ENCODE measurements at places on chromosomes 12 and 14.
A peak's percentile ranks its signal among the peaks of the same experiment; 100 is the strongest.

DNA sequence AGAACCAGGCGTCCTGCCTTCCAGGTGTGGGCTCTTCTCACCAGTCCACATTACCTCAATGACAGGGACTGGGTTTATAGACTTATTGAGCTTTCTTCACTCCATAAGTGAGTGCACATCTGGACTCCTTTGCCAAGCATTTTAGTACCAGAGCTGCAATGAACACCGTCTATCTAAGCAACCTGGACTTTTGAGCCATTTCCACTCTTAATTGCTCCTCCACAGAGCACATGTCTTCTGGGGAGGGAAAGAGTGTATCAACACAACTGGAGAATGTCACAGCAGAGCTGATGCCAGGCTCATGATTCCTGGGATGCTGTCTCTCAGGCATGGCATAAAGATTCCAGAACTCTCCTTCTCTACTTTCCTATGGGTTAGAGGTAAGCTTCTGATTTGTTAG is 43.0 kb upstream of the BDKRB2 start:
- DNase-seq = no peak

DNA sequence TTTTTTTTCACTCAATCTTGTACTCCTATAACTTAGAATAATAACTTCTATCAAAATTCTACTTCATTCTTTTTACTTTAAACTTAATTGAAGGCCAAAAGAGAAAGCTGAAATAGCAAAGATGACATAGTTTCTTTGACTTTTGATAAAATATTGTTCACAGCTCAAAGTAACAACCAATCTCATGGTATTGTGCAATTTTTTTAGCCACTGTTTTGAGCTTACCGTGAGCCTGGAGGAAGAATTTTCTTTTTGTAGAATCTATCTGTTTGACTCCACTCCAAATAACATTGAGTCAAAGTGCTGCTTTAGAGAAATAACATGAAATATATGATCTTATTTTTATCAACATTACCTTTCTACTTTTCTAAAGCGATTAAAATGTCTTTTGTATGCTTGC is 903.9 kb upstream of the FOXG1 start:
- no peak for DNase-seq

DNA sequence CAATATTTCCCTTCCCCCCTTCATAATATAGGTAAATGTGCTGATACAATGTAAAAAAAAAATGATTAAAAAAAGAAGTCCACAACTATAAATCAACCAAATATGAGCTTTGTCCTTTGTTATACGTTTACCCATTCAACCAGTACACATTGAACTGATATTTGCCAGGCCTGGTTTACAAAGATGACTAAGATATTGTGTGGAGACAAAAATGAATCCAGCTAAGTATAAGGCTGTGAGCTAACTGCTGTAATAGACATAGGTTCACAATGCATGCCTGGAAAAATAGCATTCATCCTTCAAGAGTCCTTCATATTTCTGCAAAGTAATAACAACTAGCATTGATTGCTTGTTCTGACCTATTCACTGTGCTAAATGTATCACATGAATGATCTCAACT is 6.9 kb downstream of the C12orf56 start:
- no peak for DNase-seq

- no peak for DNase-seq
Measured at GRCh38 chr14:75645056-75645455, 15.6 kb downstream of the ERG28 start.

DNA sequence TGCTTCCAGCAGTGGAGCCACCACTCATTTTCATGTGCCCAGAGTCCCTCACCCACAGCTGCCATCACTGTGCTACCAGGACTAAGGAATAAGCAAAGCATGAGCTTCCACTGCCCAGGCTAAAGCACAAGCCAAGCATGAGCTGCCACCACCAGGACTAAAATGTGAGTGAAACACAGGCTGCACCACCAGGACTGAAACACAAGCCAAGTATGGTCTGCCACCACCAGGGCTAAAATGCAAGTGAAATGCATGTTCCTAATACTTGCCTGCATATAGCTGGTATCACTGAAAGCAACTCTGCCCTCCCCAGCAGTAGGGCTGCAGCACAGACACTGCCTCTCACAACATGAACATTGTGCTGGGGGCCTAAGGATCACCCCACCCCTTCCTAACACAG is 30.0 kb downstream of the CEP83 start:
- DNase-seq = no peak

DNA sequence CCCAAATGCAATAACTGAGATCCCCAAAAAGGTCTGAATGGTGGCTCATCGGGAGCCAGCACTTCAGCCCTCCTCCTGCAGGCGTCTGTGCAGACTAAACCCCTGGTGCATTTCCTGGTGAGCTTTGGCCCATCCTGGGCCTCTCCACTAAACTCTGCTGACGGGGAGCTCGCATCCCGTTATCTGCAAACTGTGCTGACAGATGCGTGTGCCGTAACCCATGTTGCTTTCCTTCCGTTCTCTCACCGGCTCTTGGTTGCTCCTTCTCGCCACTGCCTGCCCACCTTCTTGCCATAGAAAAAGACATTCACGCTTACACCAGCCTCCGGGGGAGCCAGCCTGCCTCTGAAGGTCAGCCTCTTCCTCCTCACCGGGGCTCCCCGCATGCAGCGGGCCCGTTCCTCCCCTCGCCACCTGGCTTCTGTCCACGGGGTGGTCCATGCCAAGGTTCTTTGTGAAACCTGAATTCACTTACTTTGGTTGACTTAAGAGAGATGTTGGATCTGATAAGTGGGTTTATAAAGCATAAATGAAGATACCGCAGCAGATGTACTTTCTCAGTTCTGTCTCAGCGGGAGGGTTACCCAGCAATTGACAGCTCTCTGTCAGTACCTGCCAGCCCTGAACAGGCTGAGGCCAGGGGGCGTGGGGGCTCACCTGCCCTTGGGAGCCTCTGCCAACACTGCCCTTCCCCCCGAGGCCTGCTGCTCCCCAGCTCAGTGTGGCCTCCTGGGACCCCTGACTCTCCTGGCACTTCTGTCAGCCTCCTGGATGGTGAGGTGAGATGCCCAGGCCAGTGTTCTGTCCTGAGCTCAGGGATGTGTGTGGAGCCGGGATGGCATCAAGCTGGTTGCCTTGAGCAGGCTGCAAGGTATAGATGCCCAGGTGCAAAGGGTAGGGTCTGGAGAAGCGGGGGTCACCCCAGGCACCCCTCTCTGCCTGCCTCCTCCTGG is 14.2 kb downstream of the ZFYVE21 start:
- no peak for DNase-seq

GRCh38 chr12:29726321-29726692 is 57.4 kb downstream of the TMTC1 start:
- DNase-seq = no peak

DNA sequence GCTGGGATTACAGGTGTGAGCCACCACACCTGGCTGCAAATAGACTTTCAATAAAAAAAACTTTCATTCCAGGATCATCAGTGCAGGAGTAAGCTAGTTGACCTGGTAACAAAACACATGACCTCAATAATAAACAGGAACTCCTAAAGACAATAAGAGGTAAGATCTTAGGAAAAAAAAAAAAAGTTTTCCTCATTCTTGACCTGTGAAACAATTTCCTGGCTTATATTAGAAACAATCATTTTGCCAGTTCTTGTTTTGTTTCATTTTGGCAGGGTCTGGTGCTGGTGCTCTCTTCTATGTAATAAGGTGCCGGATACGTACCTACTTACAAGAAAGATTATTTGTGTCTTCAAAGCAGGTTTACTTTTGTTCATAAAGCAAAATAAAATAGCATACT is 90.6 kb upstream of the AMN1 start:
- no peak for DNase-seq

DNA sequence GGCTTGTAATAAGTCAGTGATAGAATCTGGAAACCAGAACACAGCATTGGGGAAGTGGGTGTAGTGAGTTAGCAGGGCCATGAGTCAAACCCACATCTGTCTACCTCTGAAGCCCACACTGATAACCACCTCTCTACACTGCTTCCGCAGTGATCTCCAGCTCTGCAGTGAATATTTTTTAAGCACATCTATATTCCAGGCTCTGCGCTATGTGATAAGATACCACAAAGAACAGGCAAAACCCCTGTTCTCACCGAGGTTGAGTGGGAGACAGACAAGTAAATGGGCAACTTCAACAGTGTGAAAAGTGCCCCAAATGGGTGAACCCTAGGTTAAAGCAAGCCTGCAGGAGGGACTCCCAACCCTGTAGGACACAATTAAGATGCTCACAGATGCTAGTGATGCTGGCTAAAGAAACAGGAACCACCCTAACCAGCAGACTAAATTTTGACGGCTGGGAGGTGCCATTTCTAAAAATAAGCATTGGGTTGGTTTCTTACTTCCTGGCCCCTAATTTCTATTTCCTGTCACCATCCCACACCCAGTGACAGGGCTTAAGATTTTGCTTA is 375.0 kb downstream of the DPF3 start:
- peak; percentile 9 for DNase-seq

DNA sequence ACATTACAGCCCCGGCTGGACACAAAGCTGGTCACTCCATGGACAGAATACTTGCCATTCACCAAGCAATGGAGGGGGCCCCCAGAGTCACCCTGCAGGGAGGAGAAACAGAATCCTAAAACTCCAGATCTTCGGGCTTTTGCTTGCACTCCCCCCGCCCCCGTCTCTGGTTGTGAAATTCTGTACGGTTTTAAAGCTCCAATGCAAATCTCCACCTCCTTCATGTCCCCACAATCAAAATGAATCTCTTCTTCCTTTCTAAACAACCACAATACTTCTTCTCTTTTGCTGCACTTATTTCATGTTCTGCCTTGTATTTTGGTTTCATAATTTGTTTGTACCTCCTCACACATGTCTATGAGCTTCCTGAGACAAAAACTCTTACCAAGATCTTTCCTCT is 5.8 kb upstream of the BIN2 start:
- DNase-seq = no peak

DNA sequence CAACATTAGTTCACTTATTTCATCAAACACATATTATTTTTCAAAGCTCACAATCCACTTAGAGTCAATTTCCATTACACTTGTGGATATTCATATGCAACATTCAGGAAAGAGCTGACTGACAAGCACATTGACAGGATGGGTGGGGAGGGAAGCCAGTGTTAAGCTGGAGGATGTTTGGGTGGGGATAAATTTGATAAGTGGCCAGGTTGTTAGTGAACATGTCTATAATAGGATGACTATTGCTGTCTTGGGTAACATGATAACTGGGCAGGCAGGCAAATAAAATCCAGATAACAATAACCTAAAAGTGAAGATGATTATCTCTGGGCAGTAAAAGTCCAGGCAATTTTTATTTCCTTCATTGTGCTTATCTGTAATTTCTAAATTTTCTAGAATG is 73.8 kb upstream of the OSBPL8 start:
- DNase-seq = no peak

DNA sequence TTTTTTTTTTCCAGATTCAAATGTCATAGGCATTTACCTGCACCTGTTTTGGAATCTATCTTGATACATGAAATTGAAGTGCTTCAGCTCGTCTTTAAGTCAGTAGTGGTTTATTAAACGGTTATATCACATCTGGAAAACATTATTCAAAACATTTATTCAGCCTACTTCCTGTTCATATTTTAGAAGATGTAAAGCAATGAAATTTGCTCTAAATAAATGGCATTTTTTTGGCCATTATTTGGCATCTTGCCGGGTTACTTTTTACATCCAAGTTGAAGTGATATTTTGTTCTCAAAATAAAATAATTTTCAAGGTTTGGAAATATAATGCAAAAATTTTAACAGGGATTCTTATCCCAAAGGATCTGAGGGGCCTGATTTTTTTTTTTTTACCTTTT is 103.1 kb downstream of the EML1 start:
- no peak for DNase-seq

DNA sequence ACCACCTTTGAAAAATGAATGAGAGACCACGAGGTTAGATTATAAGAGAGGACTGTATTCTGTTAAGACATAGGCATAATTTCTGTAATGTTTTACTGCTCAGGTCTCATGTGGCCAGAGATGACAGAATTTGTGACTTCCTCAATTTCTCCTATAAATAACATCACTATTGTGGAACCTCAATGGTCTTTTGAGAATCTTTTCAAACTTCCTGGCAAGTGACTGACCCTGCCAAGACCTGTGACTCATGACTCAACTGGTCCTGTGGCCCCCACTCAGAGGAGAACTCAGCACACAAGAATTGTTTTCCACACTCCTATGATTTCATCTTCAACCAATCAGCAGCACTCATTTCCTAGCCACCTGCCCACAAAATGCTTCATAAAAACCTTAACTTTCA is 508.2 kb upstream of the ATP2B1 start:
- DNase-seq = no peak
